Body of pancreas (tissue), 4 donors: ENCODE measurements at places on chromosomes 4 and X. TPM values are rescaled to one million over a fixed set of nuclear protein-coding genes. Genes with fewer than 3 reads are reported as not detected.

Gene TRAM1L1
- total RNA-seq = 4.9 TPM

Gene SERTM2
- total RNA-seq = not detected

Gene UCHL1
- 26.5 TPM for total RNA-seq

Gene FAM9B
- not detected for total RNA-seq

Gene WDR17
- total RNA-seq = 3.9 TPM

Gene FGFR3
- total RNA-seq = 114 TPM

Gene PYURF
- total RNA-seq = 56.4 TPM

Gene SLC9A7
- 6.2 TPM for total RNA-seq

Gene ARMCX4
- 6.6 TPM for total RNA-seq

Gene CD38
- 0.78 TPM for total RNA-seq

Gene NUDT11
- total RNA-seq = 2.1 TPM

Gene TCEAL3
- total RNA-seq = 21.4 TPM

Gene PCSK1N
- 196 TPM for total RNA-seq

Gene ATP8A1
- 37.4 TPM for total RNA-seq

Gene BMP3
- not detected for total RNA-seq

Gene RIPPLY1
- total RNA-seq = not detected

Gene CCDC149
- 15.0 TPM for total RNA-seq

Gene SCARB2
- total RNA-seq = 74.5 TPM

Gene C1QTNF7
- total RNA-seq = 13.8 TPM

Gene ASB5
- total RNA-seq = not detected

Gene GABRG1
- total RNA-seq = not detected

Gene TRMT10A
- 3.3 TPM for total RNA-seq

Gene CLOCK
- total RNA-seq = 6.3 TPM

Gene PCDH19
- 0.33 TPM for total RNA-seq

Gene CENPVL1
- not detected for total RNA-seq

Gene XAGE1B
- total RNA-seq = not detected

Gene NRK
- total RNA-seq = 0.52 TPM

Gene IBSP
- total RNA-seq = not detected

Gene TEX13A
- not detected for total RNA-seq

Gene SMPX
- not detected for total RNA-seq

Gene ADAMTS3
- 0.26 TPM for total RNA-seq

Gene MAGEB2
- not detected for total RNA-seq

Gene STARD8
- total RNA-seq = 6.0 TPM

Gene CLDN34
- not detected for total RNA-seq

Gene MAOB
- total RNA-seq = 5.7 TPM

Gene AMTN
- not detected for total RNA-seq

Gene STK26
- total RNA-seq = 5.3 TPM

Gene ZNF674
- 0.99 TPM for total RNA-seq
